Sigmoid colon (tissue), 7 donors: ENCODE measurements at places on chromosomes 5 and 9. TPM values are rescaled to one million over a fixed set of nuclear protein-coding genes. Genes with fewer than 3 reads are reported as not detected.
A peak's percentile ranks its signal among the peaks of the same experiment; 100 is the strongest.

- DNase-seq, result no peak
Observed at GRCh38 chr5:126094991-126095390, 328.2 kb upstream of the GRAMD2B start.

- peak; percentile 36 for DNase-seq
Observed at GRCh38 chr9:135501261-135502167, 1.0 kb downstream of the MRPS2 start.

The FOXE1 gene
- not detected for polyA plus RNA-seq

DNA sequence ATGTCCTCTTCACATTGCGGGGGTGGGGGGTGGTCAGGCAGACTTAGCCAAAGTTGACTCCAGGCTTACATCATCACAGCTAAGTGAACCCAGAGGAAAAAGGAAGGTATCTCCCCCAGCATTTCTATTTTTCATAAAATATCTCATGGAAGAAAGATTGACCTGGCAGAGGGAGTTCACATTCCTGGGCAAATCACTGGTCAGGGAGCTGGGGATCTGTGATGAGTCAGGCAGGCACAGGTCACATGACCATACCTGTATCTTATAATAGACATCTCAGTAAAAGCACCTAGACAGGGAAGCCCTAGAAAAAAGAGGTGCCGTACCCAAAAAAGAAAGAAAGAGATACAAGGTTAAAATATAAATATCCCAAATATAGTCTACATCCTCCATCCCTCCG lies 57.3 kb upstream of the WWC1 start:
- no peak for DNase-seq

DNA sequence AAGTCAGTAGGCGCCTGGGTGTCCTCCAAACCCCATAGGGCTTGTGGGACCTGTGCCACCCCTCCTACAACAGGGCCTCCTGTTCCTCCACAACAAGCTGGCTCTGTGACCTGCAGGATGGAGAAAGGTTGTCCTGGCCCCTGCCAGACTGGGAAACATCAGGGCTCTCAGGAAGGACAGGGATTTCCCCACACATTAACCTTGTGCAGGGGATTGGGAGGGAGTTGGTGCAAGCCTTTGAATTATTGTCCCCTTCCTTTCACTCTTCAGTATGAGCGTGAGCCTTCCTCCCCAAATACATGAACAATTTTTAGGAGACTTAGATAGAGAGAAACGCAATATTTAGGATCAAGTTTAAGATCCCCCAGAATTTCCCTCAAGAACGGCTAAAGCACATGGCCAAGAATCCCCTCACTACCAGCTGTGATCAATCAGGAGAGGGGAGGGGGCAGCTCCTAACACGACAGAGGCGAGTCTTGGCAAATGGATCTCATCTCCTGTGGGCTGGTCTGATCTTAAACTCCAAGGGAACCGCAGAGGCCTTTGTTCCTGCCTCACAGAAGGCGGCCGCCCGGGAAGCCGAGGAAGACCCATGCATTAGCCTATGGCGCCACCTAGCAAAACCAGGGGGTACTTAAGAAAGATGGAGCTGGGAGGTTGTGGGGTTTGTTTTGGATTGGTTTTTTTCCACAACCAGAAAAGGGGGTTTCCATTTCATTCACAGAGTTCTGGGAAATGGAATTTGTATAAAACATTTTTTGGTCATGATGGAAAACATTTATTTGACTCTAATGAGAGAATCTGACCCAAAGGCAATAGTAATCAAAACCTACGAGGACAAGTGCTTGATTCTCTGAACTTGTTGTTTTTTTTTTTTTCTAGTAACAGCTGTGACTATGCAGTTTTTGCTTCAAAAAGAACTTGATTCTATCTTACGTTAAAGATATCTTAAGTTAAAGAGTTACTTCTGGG lies 36.1 kb upstream of the OSMR start:
- DNase-seq, result peak; percentile 93

GRCh38 chr5:65769539-65769938 lies 47.5 kb downstream of the NLN start:
- no peak for DNase-seq

DNA sequence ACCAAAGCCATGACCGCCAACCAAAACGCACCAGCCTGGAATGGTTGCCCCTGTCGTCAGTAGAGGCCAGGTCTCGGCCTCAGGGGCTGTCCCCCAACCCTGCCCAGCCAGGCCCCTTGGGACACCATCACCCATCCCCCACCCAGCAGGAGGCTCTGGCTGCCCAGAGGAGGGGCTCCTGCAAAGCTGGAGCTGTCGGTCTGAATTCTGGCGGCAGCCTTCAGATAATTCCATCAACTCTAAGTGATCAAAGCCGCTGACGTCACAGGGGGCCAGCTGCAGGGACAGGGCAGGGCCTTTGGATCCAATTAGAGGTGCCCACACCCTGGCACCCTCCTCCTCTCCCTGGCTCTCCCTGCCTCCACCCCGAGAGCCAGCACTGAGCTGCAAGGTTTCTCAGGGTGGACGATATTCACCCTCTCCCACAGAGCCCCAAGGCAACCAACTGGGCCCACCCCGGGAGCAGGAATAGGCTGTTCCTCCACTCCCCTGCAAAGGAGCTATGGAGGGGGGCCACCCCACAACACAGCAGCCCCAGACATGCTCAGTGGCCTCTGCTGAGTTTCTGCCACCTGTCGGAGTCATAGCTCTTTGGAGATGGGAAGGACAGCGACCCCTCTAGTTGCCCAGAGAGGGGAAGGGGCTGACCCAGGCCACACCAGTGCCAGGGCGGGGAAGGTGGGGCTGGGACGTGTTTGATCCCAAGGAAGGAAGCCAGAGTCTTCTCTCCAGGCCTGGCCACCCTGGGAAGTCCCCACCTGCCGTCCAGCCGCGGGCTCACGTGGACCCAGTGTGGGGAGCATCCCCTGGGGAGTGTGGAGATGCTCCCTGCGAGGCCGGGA lies 78.4 kb downstream of the NTNG2 start:
- DNase-seq, result no peak

DNA sequence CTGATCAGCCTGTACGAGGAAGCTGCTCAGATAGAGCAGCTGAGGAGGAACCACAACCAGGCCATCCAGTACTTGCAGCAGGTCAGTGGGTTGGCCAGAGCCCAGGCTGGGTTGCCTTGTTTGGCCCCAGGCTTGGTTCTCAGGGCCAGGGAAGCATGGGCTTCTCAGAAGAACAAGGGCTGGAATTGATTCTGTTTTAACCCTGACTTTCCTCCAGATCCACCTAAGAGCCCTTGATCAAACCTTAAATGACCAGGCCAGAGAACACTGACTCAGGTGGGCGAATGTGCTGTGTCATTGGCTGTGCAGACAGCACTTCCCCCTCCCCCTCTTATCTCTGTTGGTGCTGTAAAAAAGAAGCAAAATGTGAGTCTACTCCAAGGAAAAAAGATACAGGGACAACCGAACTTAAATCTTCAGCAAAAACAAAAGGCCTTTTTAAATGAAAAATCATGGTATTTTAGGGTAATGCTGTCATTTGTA lies 28.1 kb downstream of the TTC23L start:
- no peak for DNase-seq

The DRD1 gene
- polyA plus RNA-seq, result not detected

The CLK4 gene
- polyA plus RNA-seq, result 7.8 TPM

- DNase-seq, result peak; percentile 84
Observed at GRCh38 chr9:123375469-123376132, 19.6 kb downstream of the CRB2 start.

The ANKRD20A1 gene
- under 0.01 TPM for polyA plus RNA-seq

GRCh38 chr9:95783426-95783975 lies 92.0 kb upstream of the ERCC6L2 start:
- DNase-seq, result no peak

DNA sequence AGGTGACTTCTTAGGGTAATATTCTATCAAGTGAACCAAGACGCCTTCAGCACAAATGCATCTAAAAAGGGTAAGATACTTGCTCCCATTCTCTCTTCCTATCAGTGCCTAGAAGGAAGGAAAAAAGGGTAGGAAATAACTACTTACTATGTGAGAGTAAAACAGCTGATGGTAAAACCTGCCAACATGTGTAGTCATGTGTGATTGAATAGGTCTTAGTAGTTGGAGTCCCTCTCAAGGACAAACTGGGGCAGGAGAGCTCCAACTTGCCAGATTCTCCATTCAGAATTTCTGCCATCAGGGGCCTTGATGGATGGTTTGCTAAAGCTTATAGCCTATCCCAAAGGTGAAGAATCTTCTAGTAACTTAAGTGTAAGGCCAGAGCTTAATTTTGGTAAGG lies 5.2 kb downstream of the TSC1 start:
- no peak for DNase-seq

The CKS2 gene
- polyA plus RNA-seq, result 48.6 TPM

The WDR38 gene
- not detected for polyA plus RNA-seq

- peak; percentile 42 for DNase-seq
Observed at GRCh38 chr5:134141331-134142050, 27.0 kb downstream of the TCF7 start.

The CCDC69 gene
- polyA plus RNA-seq, result 6.0 TPM

The HRH2 gene
- 0.23 TPM for polyA plus RNA-seq

The LCN9 gene
- polyA plus RNA-seq, result not detected

The TTC23L gene
- polyA plus RNA-seq, result not detected

DNA sequence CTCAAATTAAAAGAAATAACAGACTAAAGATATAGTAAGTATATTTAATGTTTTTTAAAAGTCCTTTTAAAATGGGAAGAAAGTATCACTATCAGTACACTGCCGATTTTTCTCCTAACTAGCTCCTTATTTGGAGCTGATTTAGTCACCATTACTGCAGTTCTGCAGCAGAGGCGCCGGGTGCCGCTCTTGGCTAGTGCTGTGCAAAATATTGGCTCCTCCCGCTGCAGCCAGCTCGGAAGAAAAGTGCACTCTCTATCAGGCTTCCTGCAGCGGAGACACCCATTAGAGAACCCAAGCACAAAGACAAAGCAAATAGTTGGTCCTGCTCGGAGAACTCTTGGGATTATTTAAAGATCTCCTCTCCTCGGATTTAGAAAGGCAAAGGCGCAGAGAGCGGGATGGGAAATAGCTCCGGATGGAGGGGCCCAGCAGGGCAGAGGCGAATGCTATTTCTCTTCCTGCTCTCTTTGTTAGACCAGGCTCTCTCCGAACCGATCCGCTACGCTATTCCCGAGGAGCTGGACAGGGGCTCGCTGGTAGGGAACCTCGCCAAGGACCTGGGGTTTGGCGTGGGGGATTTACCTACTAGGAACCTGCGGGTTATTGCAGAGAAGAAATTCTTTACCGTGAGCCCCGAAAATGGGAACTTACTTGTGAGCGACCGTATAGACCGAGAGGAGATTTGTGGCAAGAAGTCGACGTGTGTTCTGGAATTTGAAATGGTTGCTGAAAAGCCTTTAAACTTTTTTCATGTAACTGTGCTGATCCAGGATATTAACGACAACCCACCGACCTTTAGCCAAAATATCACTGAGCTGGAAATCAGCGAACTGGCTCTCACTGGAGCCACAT lies at the start of gene PCDHGB3:
PCDHGB3 (plus strand) TSS at position 249 of the 855 bp plus-strand sequence; CDS start at position 402, 153 bp downstream.
- no peak for DNase-seq

DNA sequence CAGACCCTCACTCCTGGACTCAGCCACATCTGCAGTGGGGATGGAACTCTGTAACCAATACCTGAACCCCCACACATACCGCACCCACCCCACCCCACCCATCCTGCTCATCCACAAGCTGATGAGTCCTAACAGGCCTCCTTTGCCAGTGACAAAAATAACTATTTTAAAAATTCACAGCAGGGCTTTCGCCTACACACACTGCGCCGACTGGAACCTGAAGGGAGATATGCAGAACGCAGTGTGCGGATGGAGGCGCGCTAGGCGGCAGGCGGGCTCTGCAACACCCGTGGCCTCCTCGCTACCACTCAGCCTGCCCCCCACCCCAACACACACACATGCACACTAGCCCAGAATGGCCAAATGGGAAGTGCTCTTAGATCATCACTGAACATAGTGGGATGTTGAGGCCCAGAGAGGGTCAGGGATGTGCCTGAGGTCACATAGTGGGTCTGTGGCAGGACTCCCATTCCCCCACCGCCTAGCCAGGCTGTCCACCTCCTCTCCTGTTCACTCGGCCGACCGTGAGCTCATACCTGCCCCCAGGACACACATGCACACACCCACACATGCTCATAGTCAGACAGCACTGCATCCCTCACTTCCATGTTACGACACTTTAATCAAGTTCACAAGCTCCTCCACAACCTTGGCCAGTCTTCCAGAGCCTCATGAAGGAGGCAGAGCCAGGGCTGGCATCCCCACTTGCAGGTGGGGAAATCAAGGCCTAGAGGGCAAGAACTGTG lies 6.3 kb upstream of the CAMK2A start:
- DNase-seq, result peak; percentile 50

DNA sequence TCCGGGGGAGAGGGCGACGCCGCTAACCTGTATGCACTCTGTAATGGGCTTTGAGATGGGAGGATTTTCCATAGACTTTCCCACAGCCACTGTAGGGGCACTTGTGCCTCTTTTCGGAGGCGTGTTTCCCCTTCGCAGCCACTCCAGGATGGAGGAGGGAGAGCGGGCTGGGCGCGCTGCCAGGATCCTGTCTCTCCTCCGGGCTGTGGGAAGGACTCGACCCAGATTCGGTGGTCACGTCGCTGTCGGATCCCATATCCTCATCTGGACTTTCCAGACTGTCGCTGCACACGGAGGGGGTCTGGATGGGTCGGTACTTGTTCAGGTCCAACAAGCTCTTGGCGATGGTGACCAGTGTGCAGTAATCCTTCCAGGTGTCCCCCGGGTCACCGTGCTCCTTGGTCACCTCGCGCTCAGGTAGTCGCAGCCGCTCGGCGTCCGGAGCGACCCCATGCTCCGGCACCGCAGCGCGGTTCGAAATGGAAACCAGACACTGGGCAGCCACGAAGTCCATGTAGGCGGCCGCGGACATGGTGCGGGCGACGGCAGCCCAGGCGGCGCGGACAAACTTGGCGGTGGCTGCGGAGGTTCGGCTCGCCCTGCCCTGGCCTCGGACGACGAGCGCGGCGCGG lies 1.5 kb downstream of the KLF9 start:
- DNase-seq, result peak; percentile 97

DNA sequence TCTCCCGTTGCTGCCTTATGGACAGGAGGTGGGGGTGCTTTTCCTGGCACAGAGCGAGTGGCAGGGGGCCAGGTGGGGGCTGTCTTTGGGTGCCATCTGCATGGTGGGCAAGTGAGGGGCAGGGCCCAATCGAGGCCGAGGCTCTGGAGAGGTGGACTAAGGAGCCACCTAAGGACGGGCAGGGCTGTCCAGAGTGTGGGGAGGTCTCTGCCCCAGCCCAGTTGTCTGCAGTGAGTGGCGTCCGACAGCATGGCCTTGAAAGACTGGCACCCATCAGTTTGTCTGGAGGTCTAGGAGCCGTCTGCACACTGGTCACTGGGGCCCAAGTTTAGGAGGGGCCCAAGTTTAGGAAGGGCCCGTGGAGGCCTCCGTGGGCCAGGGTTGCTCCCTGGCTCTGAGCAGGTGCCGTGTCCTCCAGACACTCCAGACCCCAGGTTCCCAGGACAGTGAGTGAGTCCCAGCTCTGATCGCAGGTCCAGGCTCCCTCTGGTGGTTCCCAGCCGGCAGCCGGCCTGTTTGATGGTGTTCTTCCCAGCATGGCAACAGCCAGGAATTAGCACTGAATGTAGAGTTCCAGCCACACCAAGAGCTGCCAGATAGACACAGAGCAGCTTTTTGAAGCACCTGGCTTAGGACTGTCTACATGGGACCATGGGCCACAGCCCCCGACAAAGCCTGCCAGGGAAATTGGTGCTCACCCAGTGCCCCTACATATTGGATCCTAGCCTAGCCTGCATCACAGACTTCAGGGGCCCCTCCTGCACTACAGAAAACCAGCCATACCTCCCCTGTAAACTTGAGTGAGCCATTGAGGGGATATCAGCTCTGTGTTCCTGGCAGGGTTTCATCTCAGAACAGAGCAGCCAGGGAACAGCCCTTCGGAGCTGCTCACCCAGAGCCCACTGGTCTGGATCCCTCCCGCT lies 120.9 kb downstream of the WNK2 start:
- DNase-seq, result peak; percentile 81
